ENCODE measurements at places on chromosomes 1 and 21.

DNA sequence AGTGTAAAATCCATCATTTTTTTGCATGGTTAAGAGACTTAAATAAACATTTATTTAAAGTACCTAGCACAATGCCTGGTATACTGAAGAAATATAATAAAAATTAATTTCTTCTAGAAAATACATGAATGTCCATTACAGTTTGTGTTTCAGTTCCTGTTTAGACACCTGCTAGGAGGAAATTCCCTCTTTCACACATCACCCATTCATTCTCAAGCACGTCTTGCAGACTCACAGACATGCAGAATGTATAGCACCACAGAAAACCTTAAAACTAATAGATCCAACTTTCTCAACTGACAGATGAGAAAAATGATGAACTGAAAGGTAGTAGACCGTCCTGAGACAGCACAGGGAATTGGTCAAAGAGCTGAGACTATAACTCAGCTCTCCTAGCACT is 172.2 kb upstream of the C8B start:
- DNase-seq, result no peak

- no peak for DNase-seq
Measured at GRCh38 chr1:99305626-99306025, 41.3 kb downstream of the PLPPR4 start.

DNA sequence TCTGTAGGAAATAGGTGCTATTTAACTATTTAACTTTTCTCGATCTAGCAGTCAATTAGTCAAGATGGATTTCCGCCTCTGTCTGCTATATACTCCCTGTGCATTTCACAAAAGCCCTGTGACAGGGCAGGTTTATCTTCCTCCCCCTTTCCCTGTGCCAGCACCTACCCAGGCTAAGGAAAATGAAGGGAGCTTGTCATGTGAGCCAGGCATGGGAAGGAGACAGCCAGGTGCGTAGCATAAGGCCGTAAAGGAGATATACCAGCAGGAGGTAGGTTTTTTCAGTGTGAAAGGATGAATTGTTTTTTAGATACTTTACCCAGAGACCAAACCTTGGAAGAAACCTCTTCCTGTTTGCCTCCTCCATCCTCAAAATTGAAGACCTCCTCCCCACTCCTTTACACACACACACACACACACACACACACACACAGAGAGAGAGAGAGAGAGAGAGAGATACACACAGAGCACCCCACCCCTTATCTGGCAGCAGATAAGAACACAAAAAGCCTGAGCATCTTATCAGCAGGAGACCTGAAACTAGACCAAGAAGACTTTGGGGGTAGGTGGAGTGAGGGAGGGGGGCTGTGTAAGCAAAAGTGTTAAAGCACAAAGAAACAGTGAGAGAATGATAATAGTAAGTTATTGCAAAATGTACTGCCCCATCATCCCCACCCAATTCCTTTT is 12.0 kb upstream of the TARBP1 start:
- no peak for DNase-seq

DNA sequence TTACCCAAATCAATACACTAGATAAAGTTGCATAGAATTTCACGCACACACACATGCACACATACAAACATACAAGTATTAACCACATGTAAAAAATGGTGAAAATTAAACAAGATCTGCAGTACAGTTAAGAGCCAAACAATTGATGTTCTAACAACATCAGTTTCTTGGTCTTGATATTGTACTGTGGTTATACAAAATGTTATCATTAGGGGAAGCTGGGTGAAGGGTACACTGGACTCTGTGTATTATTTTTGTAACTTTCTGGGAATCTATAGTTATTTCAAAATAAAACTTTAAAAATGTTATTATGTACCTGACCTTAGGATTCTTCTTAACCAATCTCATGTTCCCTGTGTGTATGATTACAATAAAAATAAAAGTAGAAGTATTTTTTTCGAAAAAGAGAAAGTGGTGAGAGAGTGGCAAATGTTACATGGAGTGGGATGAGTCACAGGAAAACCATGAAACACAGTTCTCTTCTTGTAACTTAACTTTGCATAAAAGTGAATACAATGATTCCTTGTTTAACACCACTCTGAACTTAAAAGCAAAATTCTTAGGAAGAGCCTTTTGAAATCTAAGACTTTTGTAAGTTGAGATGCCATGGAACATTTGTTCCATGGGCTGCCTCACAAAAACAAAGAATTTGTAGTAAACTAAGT is 101.6 kb upstream of the RUNX1 start:
- no peak for DNase-seq

DNA sequence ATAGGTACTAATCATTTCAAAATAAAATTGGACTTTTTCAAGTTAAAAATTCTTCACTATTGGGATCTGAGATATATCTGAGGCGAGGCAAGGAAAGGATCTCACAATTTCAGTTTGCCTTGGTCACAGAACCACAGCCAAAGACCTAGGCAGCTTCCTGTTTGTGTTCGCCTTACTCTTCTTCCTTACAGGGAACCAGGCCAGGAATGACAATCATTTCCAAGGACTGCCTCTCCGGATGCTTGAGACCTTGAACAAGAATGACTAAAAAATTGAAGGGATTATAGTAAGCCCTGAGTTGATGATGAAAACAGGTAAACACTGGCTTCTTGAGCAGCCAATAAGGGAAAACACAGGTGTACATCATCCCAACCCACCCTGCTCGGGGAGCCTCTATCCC is 35.2 kb upstream of the SERBP1 start:
- DNase-seq, result no peak

DNA sequence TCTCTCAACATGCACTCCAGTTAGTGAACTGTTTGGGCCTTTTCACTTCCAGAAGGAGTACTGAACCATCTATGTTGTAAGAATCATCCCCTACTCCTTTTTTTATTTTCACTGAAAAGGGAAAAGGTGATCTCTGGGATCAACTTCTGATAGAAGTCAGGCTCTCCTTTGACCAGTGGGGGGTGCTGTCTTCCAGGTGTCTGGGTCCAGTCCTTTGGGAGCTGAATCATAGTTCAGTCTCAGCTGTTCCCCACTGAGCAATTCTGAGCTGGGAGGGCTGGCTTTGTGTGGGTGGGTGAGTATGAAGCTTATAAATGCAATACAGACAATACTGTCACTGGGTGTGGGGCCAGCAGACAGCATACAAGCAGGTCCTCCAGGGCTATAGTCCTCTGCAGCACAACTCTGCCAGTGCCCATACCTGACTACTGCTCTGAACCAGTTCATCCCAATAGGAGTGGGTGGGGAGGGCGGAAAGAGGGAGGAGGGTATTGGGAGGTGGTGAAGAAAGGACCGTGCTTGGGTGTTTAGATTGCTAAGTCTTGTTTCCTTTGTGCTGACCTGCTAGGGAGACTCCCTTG is 12.5 kb upstream of the SARS1 start:
- DNase-seq, result peak; percentile 11

- DNase-seq, result no peak
Measured at GRCh38 chr1:41427916-41428737, 56.4 kb downstream of the EDN2 start.

DNA sequence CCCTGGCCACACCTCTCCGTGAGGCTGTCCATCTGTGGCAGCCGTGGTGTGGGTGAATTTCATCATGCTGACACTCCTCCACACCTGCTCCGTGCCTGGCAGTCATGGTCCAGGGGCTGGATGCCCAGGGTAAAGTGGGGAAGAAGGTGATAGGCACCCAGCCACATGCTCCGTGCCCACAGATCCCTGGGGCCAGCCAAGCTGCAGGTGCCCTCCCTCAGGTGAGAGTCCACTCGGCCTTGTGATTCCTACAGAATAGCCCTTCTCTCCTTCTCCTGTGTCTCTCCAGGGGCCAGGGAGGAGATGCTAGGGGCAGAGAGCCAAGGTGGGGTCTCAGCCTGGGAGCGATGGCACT is 16.8 kb upstream of the POFUT2 start:
- DNase-seq, result no peak

DNA sequence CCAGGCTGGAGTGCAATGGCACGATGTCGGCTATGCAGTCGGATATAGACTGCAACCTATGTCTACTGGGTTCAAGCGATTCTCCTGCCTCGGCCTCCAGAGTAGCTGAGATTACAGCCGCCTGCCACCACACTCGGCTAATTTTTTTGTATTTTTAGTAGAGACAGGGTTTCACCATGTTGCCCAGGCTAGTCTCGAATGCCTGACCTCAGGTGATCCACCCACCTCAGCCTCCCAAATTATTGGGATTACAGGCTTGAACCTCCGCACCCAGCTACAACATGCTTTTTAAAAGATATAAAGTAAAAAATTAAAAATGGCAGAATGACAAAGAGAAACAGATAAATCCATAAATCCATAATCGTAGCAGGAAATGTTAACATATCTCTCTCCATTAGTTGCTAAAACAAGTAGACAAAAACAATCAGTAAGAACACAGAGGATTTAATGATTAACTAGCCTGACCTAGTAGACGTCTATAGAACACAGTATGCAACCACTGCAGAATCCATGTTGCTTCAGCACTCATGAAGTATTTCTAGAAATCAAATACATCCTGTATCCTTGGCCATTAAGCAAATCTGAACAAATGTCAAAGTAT is 59.9 kb upstream of the SPOCD1 start:
- DNase-seq, result no peak

GRCh38 chr1:39127513-39127912 is 77.0 kb upstream of the MACF1 start:
- no peak for DNase-seq

DNA sequence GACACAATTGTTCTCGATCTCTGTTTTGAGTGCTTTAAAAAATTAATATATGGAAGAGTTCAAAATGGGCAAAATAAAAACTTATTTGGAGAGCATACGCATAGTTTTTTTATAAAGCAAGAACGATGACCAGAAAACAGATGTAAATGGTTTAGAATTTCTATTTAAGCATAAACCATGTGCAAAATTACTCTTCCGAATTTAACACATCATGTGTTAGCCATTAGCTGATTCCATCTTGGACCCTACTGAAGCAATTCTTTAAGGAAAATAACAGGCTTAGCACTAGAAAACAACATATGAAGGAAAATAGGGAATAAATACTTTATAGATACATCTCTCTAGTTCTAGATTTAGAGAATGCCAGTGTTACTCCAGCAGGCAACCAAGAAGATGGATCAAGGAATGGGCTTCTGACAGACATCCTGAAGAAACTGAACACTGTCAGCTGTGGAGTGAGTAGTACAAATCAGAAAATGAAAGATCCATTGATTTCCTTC is 26.7 kb downstream of the CDC7 start:
- no peak for DNase-seq

GRCh38 chr1:14138687-14139086 is 438.7 kb downstream of the PRDM2 start:
- no peak for DNase-seq

- DNase-seq, result no peak
Measured at GRCh38 chr1:56644919-56645676, at the start of gene PRKAA2. Gene PRKAA2, plus strand, starts transcription at chr1:56645314. Its CDS starts 74 bp downstream, at chr1:56645388.

DNA sequence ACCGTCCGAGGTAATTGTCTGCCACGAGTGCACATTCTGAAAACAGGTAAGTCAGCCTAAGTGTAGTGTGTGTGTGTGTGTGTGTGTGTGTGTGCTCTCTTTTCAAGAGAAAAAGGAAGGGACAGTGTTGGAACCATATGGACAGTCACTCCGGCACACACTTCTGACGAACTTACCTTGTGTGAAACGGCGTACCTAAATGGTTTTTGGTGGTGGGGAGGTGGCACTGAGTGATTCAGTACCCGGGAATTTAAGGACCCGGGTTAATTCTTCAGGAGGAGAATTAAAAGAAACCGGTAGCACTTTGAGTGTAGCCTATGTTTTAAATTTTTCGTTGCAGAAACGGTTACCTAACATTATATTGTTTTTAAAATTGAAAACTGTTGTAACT is 286 bp downstream of the ODR4 start:
- no peak for DNase-seq

DNA sequence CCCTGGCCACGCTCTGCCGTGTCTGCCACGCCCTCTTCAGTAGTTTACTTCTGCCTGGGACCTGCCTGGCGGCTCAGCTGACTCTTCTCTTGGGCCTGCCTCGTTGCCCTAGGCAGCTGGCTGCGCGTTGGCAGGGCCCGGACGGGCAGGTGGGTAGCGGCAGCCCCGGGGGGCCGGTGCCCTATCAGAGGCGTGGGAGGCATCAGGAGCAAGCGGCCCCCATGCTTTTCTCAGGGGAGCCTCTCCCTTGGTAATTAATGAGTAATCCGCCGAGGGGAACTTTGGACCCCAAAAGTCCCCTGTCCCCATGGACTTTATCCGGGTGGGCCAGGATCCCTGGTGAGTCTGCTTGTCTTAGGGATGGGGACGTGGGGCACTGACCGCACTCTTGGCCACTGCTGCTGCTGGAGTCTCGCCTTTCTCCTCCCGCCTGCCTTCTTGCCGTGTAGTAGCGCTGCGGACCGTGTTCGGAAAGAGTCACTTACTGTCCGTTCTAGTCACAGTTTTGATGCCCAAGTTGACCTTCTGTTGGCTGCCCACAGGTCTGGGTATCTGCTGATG is 22.7 kb downstream of the SKI start:
- no peak for DNase-seq

GRCh38 chr1:161940866-161941591 is 82.6 kb downstream of the OLFML2B start:
- no peak for DNase-seq

- no peak for DNase-seq
Measured at GRCh38 chr1:177783051-177783450, 186.8 kb downstream of the SEC16B start.
